Activated T-cell treated with anti-CD3 and anti-CD28 coated beads, Interleukin-2, amount 50 U/mL, for 72 hours (primary cell): ENCODE measurements at places on chromosomes 2 and 18.

- DNase-seq: no peak
Observed at GRCh38 chr2:127228102-127228501, 8.0 kb upstream of the CYP27C1 start.

DNA sequence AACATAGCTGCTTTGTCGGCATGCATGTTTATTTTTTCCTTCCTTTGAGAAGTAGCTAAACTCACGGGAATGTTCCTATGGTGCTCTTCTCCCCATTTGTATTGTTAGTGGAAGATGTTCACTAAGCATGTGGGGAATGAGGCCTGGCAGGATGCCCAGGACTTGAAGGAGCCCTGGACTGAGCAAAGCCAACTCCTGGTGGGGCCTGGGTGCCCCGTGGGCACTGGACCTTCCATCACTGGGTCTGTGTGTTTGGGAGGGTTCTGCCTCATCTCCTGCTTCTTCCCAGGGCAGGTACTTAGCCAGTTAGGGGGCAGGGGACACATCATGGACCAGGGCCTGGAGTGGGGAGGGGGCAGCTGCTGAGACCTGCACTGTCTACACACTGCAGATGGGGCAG is 49.3 kb downstream of the ACAA2 start:
- DNase-seq: no peak

- no peak for DNase-seq
Observed at GRCh38 chr2:126494593-126494992, 161.4 kb upstream of the GYPC start.

- DNase-seq: no peak
Observed at GRCh38 chr2:207230261-207231105, 64.7 kb upstream of the KLF7 start.

DNA sequence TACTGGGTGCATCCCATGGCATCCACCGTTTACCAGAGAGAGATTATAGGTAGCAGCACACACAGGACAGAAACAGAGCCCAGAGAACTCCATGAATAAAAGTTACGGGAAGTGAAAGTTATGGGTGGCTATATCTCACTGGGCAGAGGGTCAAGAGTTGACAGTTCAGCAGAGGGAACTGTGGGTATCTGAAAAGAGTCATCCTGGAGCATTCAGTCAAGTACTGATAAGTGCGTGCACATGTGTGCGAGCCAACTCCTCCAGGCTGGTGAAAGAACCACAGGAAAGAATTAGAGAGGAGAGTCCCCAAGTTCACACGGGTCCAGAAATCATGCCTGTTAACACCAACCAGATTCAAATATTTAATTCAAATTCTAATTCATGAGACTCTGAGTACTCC is 1588.2 kb downstream of the LRP1B start:
- DNase-seq: no peak

GRCh38 chr2:149000158-149000938 is 38.2 kb upstream of the LYPD6B start:
- no peak for DNase-seq

DNA sequence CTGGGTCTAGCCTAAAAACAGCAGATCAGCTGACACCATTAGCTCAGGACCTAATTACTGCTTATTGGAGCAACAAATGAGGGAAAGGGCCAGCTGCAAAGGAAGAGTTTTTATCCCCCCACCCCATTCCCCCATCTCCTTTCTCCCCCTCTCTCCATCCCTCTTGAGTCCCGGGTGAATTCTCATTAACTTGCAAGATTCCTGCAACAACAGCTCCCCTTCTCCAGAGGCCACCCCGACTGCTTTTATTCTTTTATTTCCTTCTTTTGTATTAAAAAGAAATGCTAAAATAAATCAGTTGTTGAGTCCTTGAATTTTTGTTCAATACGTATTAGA is 473 bp upstream of the NOL4 start:
- DNase-seq: no peak

GRCh38 chr2:136376798-136377211 is 258.9 kb upstream of the CXCR4 start:
- peak; percentile 39 for DNase-seq

DNA sequence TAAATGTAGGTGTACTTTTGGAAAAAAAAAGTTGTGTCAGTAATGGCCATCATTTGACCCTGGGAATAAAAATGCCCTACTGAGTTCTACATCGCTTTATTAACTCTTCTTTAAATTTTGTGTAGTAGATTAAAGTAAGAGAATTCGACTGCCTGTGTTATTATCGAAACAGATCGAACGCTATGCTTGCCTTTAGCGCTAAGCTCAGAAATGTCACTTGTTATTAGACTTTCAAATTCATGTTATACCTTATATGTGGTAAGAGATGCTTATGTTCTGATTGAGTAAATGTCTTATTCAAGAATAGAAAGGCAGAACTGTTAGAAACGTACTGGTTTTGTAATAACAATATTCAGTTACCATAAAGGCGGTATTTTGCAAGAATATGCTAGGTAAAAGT is 1.4 kb downstream of the UGP2 start:
- no peak for DNase-seq
